ENCODE measurements at places on chromosomes 6 and 20. TPM values are rescaled to one million over a fixed set of nuclear protein-coding genes. Genes with fewer than 3 reads are reported as not detected.

The SCGN gene
- polyA plus RNA-seq = not detected

The MUC22 gene
- polyA plus RNA-seq = not detected

The CLPSL2 gene
- not detected for polyA plus RNA-seq

The TOX2 gene
- 7.6 TPM for polyA plus RNA-seq

The SLA2 gene
- not detected for polyA plus RNA-seq

The HLA-DRA gene
- not detected for polyA plus RNA-seq

The TMEM217 gene
- polyA plus RNA-seq = 3.1 TPM
